Hepatocyte (in vitro differentiated cells): ENCODE measurements at places on chromosomes 5 and 9. TPM values are rescaled to one million over a fixed set of nuclear protein-coding genes. Genes with fewer than 3 reads are reported as not detected.

DNA sequence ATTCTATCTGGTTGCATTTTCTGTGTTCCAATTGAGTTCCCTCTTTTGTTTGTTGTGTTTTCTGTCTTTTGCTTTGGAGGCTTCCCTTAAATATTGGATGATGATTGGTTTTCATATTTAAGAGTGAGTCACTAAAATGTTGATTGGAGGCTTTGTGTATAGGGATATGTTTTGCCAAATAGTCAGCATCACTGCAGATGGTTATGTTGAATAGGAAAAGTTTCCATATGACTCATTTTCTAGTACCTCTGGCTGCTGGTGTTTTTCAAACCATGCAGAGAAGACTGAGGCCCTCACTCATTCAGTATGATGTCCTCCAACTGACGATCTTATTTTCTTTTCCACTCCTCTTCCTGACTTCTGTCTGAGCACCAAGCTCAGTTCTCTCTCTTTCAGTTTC lies 1290.0 kb downstream of the EFNA5 start:
- H3K27me3 ChIP-seq, result no peaks in the 10 kb centered on the region
- no peak overlapping the region for H3K4me3 ChIP-seq
- no peaks in the 10 kb centered on the region for H3K36me3 ChIP-seq
- no peak for DNase-seq
- H3K27ac ChIP-seq, result no peak overlapping the region

- H3K27me3 ChIP-seq, result no peaks in the 10 kb centered on the region
- no peaks in the 10 kb centered on the region for H3K36me3 ChIP-seq
- H3K27ac ChIP-seq, result peak overlapping the region; percentile 36
These were observed 17.7 kb downstream of the MLLT3 start for GRCh38 chr9:20604562-20604961.

GRCh38 chr9:36485647-36486328 lies 85.7 kb upstream of the RNF38 start:
- no peaks in the 10 kb centered on the region for H3K27me3 ChIP-seq
- H3K4me3 ChIP-seq, result peak overlapping the region; percentile 100
- H3K36me3 ChIP-seq, result no peaks in the 10 kb centered on the region
- peak overlapping the region; percentile 83 for H3K27ac ChIP-seq

The CYLC2 gene
- total RNA-seq, result not detected in 2 replicates

The SAPCD2 gene
- 4.6 and 7.5 TPM in 2 replicates for total RNA-seq
